ENCODE measurements at places on chromosomes 5 and 9.

DNA sequence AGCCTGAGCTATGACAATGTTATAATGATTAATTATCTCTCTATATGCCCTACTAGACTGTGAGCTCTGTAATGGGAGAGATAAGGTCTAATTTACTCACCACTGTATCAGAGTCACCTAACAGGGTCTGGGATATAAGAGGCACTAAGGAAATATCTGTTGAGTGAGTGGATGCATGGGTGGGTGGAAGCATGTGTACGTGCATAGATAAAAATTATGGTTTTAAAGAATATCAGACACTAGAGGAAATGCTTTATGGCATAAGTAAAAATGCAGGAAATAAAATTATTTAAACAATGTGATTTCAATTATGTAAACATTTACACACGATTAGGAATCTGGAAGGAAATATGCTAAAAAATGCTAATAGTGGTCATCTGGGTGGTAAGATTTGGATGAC, 137.8 kb downstream of the SPOCK1 start:
- no peak for DNase-seq

DNA sequence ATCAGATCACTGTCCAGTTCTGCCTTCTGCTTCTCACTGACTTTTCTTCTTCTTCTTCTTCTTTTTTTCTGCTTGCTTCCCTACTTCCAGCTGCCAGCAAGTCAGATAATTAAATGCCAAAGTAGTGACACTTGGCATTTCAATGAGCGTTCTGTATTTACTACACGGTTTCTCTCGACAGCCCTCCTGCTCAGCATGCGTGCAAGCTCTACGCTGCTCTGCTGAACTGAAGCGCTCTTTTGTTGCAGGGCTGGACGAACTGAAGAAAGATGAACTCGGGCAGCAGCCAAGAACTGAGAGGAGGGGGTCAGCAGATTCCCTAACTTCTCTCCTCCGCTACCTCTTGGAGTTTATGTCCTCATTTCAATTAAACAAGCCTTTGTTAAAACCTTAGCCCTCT, 319.1 kb downstream of the GLIS3 start:
- no peak for DNase-seq

DNA sequence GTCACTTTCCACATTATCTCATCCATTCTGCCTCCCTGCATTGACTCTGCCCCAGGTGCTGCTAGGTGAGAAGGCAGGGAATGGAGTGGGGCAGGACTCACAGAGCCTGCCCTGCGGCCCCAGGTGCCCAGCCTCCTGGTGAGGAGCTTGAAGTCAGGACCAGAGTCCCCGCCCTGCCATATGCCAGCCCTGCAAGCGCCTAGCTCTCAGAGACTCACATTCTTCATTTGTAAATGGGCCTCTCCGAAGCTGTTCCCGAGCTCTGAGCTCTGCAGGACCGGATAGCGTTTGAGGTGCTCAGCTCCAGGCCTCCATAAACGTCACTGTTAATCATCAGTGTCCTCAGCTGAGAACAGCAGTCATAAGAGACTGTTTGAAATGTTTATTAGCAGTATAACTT, 75.1 kb upstream of the STXBP1 start:
- no peak for DNase-seq

DNA sequence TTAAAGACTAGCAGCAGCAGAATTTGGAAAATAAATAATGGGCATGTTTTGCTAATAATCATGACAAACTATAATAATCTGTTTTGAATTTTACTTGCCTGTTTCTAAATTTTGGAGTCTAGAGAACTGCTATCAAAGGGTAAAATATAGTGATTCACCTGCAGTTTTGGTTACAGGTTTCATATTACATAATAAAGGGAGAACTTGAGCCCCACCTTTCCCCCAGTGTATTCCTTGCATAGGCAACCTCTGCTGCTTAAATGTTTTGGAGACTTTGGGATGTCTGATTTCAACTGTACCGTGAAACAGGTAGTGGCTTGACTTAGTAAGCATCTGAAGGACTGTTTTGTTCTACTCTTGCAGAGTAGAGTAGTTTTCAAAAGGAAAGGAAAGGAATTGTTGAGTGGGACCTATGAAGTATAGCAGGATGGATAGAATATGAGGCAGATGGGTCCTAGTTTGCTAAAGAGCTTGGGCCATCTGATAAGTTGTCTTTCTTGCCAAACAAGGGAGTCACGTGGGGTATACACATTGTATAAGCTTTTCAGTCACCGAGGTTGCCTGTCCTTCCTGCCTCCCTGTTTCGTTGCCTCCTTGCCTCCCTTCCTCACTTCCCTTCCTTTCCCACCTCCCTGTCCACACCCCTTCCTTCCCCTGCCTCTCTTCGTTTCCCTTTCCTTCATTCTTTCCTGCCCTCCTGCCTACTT, 19.1 kb downstream of the CREBRF start:
- no peak for DNase-seq

DNA sequence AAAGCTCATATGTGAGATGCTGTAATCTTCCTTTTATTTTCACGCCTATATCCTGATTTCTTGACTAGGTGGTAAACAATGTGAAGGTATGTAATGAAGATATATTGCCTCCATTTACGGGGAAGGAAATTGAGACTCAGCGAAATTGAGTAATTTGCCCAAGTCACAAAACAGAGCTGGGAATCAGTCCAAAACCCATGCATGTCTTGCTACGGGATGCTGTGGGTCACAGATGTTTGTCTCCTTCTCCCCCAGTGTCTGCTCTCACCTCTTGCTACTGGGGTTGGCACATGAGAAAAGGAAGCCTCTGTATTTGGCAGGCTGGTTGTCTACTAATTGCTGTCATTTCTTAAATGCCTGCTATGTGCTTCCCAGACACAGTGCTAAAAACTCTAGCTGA, 53.7 kb upstream of the TEX48 start:
- no peak for DNase-seq

DNA sequence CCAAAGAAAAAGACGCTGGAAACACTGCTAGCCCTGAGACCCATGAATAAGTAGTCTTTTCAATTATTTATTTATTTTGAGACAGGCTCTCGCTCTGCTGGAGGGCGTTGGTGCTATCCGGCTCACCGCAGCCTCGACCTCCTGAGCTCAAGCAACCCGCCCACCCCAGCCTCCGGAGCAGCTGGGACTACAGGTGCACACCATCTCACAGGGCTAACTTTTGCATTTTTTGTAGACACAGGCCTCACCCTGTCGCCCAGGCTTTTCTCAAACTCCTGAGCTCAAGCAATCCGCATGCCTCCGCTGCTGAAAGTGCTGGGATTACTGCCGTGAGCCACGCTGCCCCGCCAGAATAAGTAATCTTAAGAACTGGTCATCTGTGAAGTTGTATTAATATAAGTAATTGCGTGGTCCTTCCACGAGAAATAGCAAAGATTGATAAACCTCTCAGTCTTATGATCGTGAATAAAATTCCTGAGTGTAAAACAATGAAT, 1.6 kb downstream of the ANXA2R start:
- no peak for DNase-seq

- no peak for DNase-seq
Observed at GRCh38 chr9:100884518-100884917, 144.0 kb upstream of the PLPPR1 start.

DNA sequence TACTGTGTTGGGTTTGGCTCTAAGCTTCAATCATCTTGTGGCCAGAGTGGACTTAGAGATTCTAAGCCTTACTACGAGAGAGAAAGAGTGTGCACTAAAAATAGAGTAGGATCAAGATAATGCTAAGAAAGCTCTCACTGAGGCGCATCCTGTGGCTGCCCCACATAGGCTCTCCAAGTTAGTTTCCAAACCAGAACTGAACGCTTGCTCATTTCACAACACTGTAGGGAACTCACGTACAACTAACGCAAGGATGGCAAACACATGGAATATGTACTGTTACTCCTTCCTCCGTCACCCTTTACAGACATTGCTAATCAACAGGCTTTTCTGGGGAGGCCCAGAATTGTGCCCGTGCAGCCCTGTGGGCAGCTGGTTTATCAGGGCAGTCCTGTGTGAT, 90.9 kb downstream of the EQTN start:
- DNase-seq = no peak

- DNase-seq = no peak
Observed at GRCh38 chr9:21591221-21592062, 109.3 kb upstream of the IFNE start.
